ENCODE measurements at places on chromosomes 3 and 15. TPM values are rescaled to one million over a fixed set of nuclear protein-coding genes. Genes with fewer than 3 reads are reported as not detected.

The LRRC2 gene
- total RNA-seq: 0.75 TPM

The GABRA5 gene
- not detected for total RNA-seq

The C2CD4B gene
- not detected for total RNA-seq

The SAMD7 gene
- total RNA-seq: not detected

The ZDHHC19 gene
- not detected for total RNA-seq

The ATP2B2 gene
- not detected for total RNA-seq

The WDR93 gene
- not detected for total RNA-seq

The SRGAP3 gene
- 2.2 TPM for total RNA-seq

The ZBTB47 gene
- total RNA-seq: 0.33 TPM

The NOX5 gene
- total RNA-seq: not detected

The GMNC gene
- not detected for total RNA-seq

The RGMA gene
- total RNA-seq: 0.50 TPM

The RBP2 gene
- not detected for total RNA-seq

The ACOX2 gene
- not detected for total RNA-seq

The SH2D7 gene
- not detected for total RNA-seq

The LMAN1L gene
- not detected for total RNA-seq

The REC114 gene
- total RNA-seq: not detected

The CLDND1 gene
- total RNA-seq: 135 TPM

All from CD8-positive, alpha-beta T cell (primary cell).